ENCODE measurements at places on chromosomes 13 and 19.

- no peak for DNase-seq
Observed at GRCh38 chr19:3401004-3401768, 34.8 kb downstream of the NFIC start.

GRCh38 chr19:39813264-39813993 lies 20.5 kb downstream of the DYRK1B start:
- no peak for DNase-seq

GRCh38 chr19:42697884-42698283 lies 42.4 kb downstream of the PSG3 start:
- no peak for DNase-seq

- DNase-seq, result peak; percentile 43
Observed at GRCh38 chr19:41753936-41754529, 1.3 kb upstream of the CEACAM6 start.

DNA sequence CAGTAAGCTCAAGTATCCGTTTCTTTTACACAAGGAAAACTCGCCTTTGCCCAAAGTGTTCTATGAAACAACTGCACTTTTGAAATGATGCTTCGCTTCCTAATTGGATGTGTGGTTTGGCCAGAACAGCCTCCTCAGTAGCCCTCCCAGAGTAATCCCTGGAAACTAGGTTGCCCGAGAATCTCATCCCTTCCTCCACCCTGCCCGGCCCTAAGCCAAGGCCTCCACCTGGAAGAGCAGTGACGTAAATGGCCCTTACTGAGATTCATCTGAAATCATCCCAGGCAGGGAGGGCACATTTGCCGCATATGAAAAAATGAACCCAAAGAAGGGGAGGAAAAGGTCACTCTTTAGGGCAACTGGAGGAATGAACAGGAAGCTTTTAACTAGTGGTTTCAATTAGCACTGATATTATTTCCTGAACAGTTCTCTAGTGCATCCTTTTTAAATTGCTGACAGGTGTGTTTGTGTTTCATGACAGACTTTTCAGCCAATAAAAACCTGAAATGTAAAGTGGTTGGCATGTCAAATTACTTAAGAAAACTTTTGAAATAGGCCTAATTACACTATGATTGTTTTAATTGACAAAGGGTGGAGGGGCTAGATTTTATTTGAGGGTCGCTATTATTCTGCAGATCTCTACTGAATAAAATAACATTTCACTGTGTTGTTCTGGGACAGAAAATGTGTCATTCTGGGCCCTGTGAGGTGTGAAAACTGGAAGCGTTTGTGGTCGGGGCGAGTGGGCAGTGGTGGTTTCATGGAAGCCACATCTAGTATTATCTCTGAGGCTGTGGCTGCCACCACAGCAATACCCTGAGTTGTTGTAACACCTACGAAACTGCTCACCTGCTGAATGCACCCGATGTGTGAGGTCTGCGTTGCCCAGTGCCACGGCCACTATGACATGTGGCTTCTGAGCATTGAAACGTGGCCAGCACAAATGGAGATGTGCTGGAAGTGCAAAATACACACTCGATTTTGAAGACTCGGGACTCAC lies 112.1 kb downstream of the ZIC5 start:
- DNase-seq, result no peak

- DNase-seq, result no peak
Observed at GRCh38 chr19:7550987-7551761, 15.7 kb downstream of the PNPLA6 start.

- no peak for DNase-seq
Observed at GRCh38 chr19:23993440-23993839, 78.8 kb downstream of the ZNF726 start.

GRCh38 chr19:1073956-1074517 lies 7.1 kb downstream of the ARHGAP45 start:
- DNase-seq, result no peak

DNA sequence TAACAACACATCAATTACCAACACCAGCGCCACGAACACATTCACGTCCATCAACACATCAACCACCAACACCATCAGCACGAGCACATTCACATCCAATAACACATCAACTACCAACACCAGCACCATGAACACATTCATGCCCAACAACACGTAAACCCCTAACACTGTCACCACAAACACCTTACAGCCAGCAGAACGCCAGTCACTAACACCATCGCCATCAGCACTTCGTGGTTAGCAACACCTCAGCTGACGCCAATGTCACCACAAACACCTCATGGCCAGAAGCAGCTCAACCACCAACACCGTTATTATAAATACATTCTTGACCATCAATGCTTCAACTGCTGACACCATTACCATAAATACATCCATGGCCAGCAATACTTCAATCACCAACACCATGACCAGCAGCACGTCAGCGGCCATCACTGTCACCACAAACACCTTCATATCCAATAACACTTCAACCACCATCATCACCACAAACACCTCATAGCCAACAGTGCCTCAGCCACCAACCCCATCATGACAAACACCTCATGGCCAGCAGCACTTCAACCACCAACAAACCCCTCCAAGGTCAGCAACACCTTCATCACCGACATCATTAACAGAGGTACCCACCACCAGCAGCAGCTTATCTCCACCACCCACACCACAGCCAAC lies 9.4 kb downstream of the FCER2 start:
- no peak for DNase-seq

DNA sequence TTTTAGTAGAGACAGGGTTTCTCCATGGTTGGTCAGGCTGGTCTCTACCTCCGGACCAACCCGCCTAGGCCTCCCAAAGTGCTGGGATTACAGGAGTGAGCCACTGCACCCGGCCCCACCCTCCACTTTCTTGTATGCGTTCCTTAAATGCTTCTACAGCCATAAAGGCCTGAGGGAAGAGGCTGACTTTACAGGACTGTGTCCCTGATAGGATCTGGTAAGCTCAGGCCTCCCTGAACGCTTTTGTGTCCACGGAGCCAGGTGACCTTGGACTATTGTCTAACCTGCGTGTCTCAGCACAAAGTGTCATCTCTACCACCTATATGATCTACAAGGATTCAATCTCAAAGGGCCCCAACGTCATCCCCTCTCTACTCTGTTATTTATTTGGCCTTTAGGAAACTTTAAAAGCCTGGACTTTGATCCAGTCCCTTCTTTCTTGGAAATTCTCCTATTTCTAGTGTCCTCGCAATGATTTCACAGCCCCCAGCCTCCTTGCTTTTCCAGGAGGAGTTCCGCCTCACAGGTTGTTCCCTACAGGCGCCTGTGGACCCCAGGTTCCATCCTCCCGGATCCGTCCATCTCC lies 701 bp downstream of the ZNF552 start:
- no peak for DNase-seq

- no peak for DNase-seq
Observed at GRCh38 chr13:102945324-102945815, 99.5 kb downstream of the ERCC5 start.

GRCh38 chr19:51546650-51547396 lies 15.4 kb upstream of the SIGLEC6 start:
- DNase-seq, result no peak

- no peak for DNase-seq
Observed at GRCh38 chr19:17473041-17473440, 2.7 kb downstream of the SLC27A1 start.

DNA sequence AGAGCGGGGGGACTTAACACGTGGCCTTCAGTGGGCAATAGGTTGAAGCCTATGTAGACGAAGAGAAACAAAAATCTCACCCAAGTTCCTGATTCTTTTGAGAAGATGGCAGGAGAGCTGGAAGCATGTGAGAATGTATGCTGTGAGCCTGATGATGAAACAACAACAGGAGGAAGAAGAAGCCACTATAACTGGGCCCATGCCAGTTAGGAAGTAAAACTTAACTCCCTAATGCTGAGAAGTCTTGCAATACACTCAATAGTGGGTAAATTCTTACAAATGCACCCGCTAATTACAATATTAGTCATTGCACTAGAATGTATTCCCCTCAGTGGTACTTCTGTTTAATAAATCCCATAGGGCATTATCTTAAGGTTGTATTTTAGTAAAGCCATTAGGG lies 9.1 kb downstream of the PCDH17 start:
- no peak for DNase-seq

DNA sequence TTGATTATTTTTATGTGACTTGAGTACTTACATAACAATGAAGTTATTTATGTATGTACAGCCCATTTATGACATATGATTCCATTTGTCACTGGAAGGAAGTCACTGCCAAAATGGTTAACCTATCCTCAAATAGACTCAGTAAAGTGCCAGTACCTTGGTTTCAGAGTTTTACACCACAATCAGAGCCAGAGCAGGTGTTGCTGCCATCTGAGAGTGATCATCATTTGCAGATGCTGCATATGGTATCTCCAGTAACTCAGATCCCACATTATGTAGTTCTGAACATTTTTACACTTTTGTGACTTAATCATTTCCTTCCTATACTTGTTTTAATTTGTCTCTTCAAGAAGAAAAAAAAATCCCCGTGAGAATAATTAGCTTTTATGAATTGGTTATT lies 313.3 kb downstream of the HS6ST3 start:
- DNase-seq, result no peak

DNA sequence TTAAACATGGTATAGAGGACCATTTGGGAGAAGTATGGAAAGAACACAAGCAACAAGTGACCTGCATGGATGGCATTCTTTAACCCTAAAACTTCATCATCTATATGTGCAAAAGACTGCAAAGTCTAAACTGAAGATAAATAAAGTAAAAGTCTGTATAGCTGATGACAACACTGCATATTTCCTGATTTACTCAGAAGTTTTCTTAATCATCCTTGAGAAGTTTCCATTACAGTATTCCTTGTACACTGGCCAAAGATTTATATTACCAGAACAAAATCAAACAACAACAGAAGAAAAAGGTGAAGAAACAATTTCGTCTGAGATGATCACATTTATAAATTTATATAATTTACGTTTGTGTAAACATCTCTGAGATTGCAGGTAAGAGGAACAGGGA lies 805.7 kb downstream of the PCDH9 start:
- no peak for DNase-seq

GRCh38 chr13:73092829-73093228 lies 34.0 kb downstream of the KLF5 start:
- no peak for DNase-seq

DNA sequence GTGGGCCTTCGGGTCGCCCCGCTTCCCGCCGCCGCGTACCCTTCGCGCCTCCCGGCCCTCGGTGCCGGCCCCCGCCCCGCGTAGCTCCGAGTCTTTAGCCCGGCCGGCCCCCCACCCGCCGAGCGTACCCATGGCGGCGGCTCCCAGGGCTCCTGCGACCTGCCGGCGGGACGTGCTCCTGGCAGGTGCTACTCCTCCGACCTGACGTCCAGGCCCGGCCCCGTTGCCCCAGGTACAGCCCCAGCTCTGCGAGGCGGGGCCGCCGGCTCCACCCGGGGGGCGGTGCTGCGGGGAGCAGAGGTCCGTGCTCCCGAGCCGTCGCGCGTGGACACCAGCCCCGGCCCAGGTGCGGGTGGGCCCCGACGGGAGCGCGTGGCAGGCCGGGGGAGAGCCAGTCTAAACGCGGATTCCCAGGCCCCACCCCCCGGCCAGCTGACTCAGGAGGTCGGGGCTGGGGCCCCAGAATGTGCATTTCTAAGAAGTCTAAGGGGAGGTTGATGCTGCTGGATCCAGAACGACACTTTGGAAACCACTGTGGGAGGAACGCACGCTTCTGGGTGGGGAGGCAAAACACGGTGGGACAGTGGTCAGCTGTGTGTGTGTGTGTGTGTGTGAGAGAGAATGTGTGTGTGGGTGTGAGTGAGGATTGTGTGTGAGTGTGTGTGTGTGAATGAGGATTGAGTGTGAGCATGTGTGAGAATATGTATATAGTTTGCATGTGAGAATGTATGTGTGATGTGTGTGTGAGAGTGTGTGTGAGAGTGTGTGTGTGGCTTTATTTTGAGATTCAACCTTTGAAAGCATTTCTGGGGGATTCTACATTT lies at the start of gene SLC15A1:
Gene SLC15A1, minus strand, starts transcription at position 206 of the 824 bp plus-strand sequence. Its CDS starts 74 bp downstream, at position 132.
- no peak for DNase-seq

DNA sequence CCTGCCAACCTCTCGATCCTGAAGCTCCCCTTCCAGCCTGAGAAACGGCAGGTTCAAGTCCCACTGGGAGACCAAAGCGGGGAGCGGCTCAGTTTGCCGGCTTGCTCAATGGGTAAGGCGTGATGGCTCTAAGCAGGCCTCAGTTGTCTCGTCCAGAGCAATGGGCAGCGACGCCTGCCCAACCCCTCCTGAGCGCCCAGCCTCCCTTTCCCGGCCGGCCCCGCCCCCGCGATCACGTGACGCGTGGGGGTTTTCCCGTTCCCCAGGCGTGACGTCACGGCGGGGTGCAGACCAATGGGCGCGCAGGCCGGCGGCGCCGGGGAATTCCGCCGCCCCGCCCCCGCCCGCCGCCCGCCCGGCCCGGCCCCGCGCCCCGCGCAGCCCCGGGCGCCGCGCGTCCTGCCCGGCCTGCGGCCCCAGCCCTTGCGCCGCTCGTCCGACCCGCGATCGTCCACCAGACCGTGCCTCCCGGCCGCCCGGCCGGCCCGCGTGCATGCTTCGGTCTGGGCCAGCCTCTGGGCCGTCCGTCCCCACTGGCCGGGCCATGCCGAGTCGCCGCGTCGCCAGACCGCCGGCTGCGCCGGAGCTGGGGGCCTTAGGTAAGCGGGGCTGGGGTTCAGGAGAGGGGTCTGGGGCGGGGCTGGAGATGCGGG lies at the start of gene RELB:
Gene RELB, plus strand, starts transcription at position 378 of the 653 bp plus-strand sequence. Its CDS starts 116 bp downstream, at position 494.
- DNase-seq, result peak; percentile 64

GRCh38 chr19:22052644-22053013 lies 345 bp downstream of the ZNF257 start:
- no peak for DNase-seq

GRCh38 chr13:71242201-71242600 lies 624.8 kb downstream of the DACH1 start:
- no peak for DNase-seq

DNA sequence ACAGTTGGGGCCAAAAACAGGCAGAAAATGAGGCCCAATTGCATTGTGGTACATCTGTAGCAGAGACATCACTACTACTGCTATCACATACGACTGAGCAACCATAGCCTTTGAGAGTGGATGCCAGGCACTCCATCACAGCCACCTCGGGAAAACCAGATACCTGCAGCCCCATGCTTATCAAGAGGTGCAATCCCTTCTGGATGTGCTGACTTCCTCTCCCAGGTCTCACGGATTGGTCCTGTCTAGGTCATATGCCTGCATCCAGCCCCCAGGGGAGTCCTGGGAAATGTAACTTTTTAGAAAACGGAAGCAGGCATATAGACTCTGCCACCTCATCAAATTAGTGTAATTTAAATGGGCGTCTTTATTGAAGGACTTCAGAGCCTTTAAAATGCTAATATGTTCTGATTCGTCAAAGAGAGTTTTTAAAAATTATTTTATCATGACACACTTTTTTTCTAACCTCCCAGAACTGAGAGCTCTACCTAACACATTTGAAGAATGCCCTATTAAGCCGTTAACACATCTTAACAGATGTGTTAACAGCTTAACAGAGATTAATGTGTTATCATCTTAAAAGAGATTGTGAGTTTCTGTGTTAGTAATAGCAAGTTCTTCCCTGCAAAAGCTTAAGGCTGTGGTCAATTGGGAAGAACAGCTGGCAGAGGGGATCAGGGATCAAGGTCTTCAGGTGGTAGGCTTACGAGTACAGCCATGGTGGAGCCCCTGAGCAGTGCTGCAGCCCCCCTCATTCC lies 63.9 kb downstream of the DLEU7 start:
- no peak for DNase-seq

- no peak for DNase-seq
Observed at GRCh38 chr13:95354156-95354555, 52.9 kb upstream of the ABCC4 start.

- peak; percentile 11 for DNase-seq
Observed at GRCh38 chr13:113904411-113904810, 40.5 kb upstream of the GAS6 start.

All from NCI-H1694 (cell line).